HepG2 (cell line): ENCODE measurements at places on chromosomes 11 and 22.

- DNase-seq, result no peak
- no peak overlapping the region for H3K4me3 ChIP-seq
- no peaks in the 10 kb centered on the region for H3K4me1 ChIP-seq
Observed at GRCh38 chr11:112670806-112671570, 290.2 kb upstream of the NCAM1 start.

GRCh38 chr11:68081691-68082090, 39.5 kb downstream of the CHKA start:
- no peak overlapping the region for H3K27ac ChIP-seq
- peaks cover 66% of the 10 kb centered on the region for H3K36me3 ChIP-seq
- no peaks in the 10 kb centered on the region for H3K27me3 ChIP-seq
- H3K4me3 ChIP-seq, result no peak overlapping the region
- DNase-seq, result no peak

DNA sequence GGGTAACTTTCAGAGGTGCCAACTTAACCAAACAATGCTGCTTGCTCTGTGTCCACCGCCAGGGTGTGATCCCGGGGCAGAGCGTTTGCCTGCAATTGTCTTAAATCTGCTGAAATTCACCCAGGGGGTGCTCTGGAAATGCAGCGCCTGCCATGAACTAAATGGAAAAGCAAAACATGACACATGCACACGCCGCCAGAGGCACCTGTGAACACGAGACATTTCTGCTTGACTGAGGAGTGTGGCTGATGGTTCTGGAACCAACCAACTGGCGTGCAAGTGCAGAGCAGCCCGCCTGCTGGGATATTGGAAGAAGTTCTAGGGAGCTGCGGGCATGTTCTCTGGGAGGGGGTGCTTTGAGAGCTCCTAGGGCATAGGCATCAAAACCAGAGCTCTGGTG, 30.4 kb downstream of the DSCAML1 start:
- H3K27ac ChIP-seq, result no peak overlapping the region
- H3K27me3 ChIP-seq, result no peaks in the 10 kb centered on the region
- H3K4me3 ChIP-seq, result no peak overlapping the region
- DNase-seq, result no peak

DNA sequence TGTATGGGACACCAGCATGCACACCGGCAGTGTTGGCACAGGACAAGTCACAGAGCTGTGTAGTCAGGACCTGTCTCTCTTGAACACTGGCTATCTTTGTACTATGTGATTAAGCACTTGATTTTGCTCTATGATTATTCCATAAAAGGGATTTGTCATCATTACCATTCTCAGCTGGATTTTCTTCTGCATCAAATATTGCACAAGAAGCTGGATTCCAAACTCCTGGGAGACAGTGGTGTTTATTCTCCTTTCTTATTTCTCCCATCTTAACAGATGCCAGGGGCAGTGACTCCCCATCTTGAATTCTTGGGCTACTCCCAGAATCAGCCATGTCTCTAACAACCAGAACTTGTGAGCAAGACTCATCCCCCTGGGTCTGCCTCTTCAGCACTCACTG, 62.5 kb upstream of the GNAZ start:
- DNase-seq, result no peak
- no peaks in the 10 kb centered on the region for H3K4me1 ChIP-seq
- H3K36me3 ChIP-seq, result no peaks in the 10 kb centered on the region
- no peak overlapping the region for H3K4me3 ChIP-seq
- H3K27me3 ChIP-seq, result peaks cover 3% of the 10 kb centered on the region; the same call in 1 of the 3 replicates
